Uterus (tissue), 4 donors: ENCODE measurements at places on chromosomes 6 and 20.

DNA sequence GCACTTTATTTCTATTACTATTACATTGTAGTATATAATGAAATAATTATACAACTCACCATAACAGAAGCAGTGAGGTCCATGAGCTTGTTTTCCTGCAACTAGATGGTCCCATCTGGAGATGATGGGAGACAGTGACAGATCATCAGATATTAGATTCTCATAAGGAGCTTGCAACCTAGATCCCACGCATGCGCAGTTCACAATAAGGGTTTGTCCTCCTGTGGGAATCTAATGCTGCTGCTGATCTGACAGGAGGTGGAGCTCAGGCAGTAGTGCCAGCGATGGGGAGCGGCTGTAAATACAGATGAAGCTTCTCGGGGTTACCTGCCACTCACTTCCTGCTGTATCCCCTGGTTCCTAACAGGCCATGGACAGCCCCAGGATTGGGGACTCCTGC is 139.5 kb upstream of the TCF21 start:
- no peak for DNase-seq

- no peak for DNase-seq
Observed at GRCh38 chr6:9711365-9711764, 703.5 kb downstream of the TFAP2A start.

GRCh38 chr6:107561306-107561705 is 71.4 kb downstream of the SOBP start:
- DNase-seq: peak; percentile 65

GRCh38 chr6:35483490-35483889 is 13.4 kb downstream of the TEAD3 start:
- no peak for DNase-seq

GRCh38 chr6:160788806-160789205 is 86.8 kb downstream of the PLG start:
- no peak for DNase-seq

- no peak for DNase-seq
Observed at GRCh38 chr6:139939189-139939979, 564.9 kb upstream of the CITED2 start.

DNA sequence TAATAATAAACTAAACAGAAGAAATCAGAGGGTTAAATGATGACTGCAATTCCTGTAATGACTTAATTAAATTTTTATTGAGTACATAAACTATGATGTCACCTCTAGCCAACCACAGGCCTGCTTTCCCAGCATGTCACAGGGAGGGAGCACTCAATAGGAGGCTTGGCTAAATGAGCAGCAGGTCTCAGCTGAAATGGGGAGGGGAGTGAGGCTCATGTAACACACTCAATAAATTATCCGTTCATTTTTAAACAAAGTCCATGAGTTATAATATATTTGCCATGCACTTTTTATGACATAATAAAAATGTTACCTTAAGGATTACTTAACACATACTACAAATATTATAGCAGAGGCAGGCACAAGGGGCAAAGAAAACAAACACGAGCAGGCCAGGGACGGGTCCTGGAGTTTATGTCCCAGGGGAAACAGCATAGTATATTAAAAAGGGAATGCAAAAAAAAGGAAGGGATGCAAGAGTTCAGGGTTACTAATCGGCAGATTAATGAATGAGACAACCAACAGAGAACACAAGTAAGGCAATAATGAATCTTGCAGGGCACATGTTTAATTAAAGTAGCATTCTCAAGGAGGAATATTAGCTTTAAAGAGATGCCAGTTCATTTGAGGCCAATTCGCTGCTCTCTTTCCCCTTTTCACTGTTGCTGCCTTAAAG is 27.1 kb upstream of the FAM83C start:
- DNase-seq: no peak

- DNase-seq: no peak
Observed at GRCh38 chr6:168631564-168631963, 190.6 kb downstream of the SMOC2 start.

GRCh38 chr20:51388756-51389542 is 153.6 kb downstream of the NFATC2 start:
- DNase-seq: no peak

DNA sequence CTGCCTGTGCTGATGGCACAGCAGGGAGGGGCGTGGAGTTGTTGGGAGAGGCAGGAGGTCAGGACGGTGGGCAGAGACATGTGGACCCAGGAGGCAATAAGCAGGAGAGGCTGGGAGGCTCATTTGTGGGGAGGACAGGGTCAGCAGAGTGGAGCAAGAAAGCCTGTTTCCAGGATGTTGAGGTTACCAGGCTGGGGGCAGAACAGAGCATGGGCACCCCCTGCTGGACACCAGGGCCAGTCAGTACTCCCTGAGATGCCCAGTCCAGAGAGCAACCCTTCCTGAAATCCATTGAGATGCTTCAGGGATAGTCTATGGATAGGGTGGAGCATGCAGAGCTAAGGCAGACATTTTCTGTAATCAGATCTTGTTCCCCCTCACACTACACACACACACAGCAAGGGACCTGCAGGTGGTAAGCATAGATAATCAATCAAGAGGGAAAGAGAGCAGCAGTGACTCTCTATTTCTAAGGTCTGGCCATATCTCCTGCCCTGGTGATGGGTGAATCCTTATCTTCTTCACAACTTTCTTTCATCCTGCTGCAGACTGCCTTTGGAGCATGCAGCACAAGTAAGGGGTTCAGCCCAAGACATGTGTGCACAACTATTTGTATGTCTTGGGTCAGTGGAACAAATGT is 41.7 kb downstream of the MOCS1 start:
- peak; percentile 67 for DNase-seq

- DNase-seq: no peak
Observed at GRCh38 chr6:46637145-46637544, 15.5 kb downstream of the CYP39A1 start.

DNA sequence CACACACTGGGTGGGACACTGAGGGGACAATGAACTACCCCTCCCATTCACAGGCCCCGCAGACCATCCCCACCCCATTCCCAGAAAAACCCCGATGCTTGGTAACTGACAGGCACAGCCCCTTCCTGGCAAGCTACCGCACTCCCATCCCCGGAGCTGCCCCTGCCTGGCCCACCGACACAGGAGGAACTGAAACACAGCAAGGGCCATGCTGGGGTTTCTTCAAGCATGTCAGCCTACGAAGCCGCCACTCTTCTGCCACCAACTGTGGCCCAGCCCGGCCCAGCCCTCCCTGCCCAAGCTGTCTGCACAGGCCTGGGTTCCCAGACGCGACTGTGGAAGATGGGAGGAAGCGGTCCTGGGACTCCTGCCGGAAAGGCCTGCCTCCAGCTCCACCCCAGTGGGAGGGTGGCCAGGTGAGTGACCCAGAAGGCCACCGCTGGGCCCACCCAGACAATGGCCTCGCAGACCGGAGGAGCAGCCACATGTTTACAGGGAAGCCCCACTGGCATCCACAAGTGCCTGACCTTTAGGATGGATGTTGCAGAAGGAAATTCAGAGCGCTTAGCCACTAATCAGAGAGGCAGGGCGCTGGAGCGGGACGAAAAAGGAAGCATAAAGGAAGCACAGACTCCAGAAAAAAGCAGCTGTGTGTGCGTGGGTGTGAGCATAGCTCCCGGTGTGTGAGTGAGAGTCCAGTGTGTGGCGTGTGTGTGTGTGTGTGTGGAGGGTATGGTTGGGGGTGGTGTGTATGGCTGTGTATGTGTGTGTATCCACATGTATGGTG is 91.6 kb downstream of the PRND start:
- peak; percentile 48 for DNase-seq

DNA sequence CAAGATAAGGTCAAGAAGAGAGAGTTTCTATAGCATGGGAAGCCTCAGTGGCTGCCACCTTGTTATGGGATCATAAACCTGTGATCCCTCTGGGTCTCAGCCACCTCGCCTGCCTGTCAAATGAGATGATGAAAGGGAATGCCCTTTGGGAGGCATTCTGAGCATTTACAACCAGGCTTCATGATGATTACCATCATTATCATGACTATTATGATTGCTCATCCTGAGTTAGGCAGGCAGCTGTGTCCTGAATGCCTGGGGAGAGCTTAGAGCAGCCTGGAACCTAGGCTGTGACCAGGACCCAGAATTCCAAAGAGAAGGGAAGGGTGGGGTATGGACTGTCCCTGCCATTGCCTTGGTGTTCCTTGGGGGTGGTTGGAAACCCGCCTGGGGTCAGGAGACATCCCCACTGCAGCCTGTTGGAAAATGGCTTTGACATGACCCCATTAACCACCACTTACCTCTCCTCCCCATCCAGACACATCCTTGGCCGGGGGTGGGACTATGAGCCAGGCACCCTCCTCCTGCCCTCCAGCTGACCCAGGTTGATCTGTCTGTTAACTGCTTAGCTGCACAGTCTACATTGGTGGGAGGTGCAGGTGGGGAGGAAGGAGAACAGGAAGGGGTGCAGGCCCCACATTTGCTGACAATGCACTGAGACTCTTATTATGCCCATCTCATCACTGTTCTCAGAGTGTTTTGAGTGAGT is 51.9 kb downstream of the LRFN2 start:
- DNase-seq: no peak

GRCh38 chr6:37038292-37039198 is 33.1 kb downstream of the FGD2 start:
- DNase-seq: peak; percentile 61
